ENCODE measurements at places on chromosomes 7 and 10. TPM values are rescaled to one million over a fixed set of nuclear protein-coding genes. Genes with fewer than 3 reads are reported as not detected.

Gene STX1A
- 163 TPM for total RNA-seq

Gene AKR1B15
- total RNA-seq: 0.29 TPM

Gene VGF
- total RNA-seq: 2.5 TPM

Gene MACROH2A2
- 103 TPM for total RNA-seq

Gene JCAD
- total RNA-seq: 7.8 TPM

Gene PSMG3
- 171 TPM for total RNA-seq

Gene HHEX
- total RNA-seq: 3.2 TPM

Gene ASZ1
- not detected for total RNA-seq

Gene HOXA6
- total RNA-seq: 6.9 TPM

Gene ARL4A
- 25.1 TPM for total RNA-seq

Gene HOXA4
- total RNA-seq: 2.3 TPM

Gene HTR5A
- total RNA-seq: not detected

Gene GFRA1
- total RNA-seq: not detected

Gene ZPBP
- total RNA-seq: not detected

Gene ELN
- total RNA-seq: not detected

Gene ELFN1
- total RNA-seq: 0.75 TPM
